ENCODE measurements at places on chromosomes 1 and 21.

DNA sequence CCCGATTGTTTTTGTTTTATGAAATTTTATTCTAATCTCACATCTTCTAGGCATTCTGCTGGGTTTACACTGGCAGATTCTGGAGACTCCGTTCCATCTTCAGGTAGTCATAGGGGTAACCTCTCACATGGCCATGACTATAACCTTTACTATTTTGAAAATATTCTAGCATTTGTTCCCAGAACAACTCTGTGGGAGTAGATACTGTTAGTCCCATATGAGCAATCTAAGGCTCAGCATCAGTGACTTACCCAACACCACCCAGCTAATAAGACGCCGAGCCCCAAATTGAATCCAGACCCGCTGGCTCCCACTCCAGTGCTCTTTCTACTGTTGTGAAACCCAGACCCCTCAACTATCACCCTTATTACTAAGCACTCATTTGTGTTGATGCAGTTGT is 9.8 kb downstream of the ADAMTS4 start:
- DNase-seq = no peak

- DNase-seq = no peak
Observed at GRCh38 chr1:52738893-52739292, 12.6 kb downstream of the ZYG11B start.

GRCh38 chr1:227846265-227846858 is 30.9 kb downstream of the PRSS38 start:
- no peak for DNase-seq

DNA sequence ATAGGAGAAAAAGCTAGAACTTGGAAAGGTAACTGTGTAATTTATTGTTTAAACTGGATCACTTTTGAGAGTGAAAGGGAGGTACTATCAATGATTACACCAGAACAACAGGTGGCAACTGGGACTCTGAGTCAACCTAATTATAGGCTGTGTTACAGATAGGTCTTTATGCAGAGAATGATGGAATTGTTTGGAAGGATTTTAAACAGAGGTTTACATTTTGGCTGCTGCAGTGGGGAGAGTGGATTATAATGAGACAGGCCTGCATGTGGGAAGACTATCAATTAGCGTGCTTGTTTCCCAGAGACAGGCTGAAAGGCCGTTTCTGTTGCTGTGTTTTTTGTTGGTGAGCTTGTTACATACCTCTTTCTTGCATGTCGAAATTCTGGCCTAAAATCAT is 432.9 kb downstream of the PLA2G4A start:
- DNase-seq = no peak

GRCh38 chr1:17635811-17636210 is 96.3 kb downstream of the ARHGEF10L start:
- no peak for DNase-seq

DNA sequence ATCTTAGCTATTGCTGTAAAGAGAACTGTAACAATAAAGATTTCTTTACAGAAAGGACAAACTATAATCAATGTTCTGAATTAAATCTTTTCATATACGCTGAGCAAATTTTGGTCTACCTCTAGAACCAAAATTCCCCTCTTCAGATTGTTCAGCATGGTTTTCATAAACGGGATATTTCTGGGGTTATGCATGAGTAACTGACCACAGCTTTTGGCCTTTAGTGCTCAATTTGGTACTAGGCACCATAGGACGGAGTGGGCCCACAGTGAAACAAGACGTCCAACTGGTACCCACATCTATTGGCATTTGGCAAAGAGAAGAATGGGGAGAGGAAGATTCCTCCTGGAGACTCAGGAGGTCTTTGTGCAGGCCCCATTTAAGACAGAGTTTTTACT is 184.5 kb downstream of the TGFBR3 start:
- no peak for DNase-seq

DNA sequence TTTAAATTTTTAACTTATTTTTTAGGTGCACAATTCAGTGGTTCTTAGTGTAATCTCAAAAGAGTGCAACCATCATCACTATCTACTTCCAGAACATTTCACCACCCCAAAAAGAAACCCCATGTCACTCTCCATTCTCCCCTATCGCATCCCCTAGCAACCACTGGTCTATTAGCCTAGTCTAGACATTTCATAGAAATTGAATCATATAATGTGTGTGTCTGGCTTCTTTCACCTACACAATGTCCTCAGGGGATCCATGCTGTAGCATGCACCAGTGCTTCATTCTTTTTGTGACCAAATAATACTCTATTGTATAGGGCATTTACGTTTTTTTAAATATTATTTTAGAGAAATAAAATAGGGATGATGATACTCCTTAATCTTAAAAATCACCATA is 64.7 kb downstream of the JAK1 start:
- DNase-seq = no peak

DNA sequence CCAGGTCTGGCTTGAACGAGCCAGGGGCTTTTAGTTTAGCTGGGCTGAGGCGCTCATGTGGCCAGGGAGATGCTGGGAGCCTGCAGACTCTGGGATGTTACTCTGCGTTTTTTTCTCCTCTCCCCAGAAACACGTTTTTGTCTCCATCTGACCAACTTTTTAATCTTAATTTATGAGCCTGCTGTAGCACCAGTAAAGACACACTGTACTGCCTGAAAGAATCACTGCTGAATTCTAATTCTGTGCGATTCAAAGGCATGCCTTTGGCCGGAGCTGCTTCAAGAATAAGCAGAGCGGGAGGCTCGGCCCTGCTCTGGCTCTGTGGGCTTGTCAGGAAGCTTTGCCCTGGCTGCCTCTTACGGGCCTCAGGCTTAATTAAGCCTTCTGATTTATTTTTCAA is 129.5 kb downstream of the CAMTA1 start:
- DNase-seq = no peak

DNA sequence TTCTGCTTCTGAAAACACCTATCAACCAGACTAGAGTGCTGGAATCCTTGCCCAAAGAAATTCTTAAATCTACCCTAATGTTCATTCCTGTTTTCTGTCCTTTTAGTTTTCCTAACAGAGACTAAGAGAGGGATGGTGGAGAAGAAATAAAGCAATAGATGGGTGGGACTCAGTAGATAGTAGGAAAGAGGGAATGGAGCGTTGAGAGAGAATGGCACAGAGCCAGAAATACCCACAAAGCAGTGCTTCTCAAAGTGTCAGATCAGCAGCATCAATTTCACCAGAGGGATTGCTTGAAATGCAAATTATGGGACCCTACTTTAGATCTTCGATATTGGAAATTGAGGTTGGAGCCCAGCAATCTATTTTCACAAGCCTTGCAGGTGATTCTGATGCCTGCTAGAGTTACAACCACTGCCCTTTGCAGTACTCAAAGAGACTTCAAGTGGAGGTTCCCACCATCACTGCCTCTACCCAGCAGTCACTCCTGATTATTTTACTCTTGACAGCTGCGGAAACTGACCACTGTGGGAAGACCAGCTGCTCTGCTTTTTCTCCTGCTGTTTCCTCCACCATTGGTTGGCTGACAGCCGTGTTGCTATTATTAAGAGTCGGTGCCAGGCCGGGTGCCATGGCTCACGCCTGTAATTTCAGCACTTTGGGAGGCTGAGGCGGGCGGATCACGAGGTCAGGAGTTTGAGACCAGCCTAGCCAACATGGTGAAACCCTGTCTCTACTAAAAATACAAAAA is 11.4 kb upstream of the PRPF3 start:
- no peak for DNase-seq

DNA sequence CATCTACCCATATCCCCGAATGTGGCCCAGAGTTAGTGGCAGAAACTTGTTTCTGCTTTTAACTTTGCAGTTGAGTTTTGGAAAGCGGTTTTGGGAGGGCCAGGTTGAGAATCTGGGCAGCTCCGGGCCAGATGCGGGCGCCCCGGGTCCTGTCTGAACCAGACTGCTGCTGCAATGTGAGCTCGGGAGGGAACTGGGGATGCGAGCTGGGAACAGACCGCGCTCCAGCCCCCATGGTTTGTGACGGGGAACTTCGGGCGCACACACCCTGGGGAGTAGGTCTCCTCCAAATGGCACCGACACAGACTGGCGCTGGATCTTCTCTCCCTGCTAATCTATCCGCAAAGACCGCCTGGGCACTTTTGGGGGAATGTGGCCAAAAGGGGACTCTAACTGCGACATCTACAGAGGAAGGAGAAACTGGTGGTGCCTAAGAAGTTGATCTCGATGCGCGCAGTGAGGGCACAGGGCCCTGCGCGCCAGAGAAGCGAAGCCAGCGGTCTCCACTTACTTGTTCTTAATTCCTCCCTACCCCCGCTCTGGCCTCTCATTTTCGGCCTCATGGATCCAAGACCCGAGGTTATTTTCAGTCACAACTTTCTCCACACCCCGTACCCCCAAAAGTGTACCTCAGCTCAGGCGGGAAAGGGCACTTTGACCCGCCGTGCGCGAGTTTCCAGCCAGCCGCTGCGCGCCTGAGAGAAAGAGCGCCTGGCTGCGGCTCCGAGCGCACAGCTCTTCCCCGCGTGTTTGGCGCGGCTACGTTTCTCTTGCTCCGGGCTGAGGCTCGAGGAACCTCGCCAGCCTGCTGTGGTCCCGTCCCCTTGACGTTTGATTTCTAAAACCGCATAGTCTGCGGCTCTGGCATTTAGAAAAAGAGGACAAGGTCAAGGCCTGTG is 411.0 kb upstream of the ESRRG start:
- no peak for DNase-seq

DNA sequence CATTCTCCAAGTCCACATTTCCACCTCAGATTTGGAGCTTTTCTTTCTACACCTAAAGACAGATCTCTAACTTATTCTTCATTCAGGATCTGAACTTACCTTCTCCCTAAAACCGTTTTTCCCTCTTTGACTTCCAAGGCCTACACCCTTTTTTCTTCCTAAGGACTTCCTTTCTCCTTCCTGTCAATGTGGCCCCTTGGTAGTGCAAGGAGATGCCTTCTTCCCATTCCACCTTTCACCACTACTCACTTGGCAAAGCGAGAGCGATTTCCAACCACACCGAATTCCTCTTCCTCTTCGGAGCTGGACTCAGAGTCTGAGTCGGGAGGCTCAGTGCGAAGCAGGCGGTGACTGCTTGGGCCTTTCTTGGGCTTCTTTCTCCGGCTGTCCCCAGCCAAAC is 1.3 kb downstream of the EFCAB14 start:
- no peak for DNase-seq

- no peak for DNase-seq
Observed at GRCh38 chr1:174837386-174837785, 162.4 kb upstream of the CACYBP start.

DNA sequence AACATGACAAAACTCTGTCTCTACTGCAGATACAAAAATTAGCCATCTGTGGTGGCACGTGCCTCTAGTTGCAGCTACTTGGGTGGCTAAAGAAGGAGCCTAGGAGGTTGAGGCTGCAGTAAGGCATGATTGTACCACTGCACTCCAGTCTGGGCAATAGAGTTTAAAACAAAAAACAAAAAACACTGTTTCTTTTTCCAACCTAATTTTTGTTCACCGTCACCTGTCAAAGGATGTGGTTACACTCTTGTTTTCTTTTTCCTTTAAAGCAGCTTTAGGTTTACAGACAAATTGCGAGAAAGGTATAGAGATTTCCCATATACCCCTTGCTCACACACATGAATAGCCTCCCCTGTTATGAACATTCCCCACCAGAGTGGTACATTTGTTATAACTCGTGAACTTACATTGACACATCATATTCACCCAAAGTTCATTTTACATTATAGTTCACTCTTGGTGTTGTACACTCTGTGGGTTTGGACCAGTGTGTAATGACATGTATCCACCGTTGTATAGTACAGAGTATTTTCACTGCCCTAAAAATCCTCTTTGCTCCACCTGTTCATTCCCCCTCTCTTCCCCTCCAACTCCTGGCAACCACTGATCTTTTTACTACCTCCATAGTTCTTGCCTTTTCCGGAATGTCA is 26.2 kb downstream of the SMG7 start:
- no peak for DNase-seq

DNA sequence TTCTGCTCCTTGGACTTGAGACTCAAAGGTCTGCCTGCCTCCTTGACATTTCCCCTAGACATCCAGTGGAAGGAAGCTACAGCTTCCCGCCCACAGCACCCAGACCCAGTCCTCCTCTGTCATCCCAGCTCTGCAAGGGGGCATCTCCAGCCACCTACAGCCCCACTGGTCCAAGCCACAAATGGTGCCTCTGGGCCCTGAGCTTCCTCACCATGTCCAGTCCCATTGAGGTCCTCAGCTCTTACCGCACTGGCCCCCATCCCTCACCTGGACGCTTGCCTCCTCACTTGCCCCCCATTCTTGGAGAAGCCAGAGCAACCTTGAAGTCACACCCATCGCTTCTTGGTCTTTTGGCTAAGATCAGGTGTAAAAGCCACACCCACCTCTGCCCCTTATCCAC is 13.2 kb downstream of the PODN start:
- no peak for DNase-seq

GRCh38 chr1:208204779-208205178 is 39.4 kb downstream of the PLXNA2 start:
- no peak for DNase-seq

- DNase-seq = no peak
Observed at GRCh38 chr1:54070171-54070837, 16.9 kb downstream of the TCEANC2 start.

DNA sequence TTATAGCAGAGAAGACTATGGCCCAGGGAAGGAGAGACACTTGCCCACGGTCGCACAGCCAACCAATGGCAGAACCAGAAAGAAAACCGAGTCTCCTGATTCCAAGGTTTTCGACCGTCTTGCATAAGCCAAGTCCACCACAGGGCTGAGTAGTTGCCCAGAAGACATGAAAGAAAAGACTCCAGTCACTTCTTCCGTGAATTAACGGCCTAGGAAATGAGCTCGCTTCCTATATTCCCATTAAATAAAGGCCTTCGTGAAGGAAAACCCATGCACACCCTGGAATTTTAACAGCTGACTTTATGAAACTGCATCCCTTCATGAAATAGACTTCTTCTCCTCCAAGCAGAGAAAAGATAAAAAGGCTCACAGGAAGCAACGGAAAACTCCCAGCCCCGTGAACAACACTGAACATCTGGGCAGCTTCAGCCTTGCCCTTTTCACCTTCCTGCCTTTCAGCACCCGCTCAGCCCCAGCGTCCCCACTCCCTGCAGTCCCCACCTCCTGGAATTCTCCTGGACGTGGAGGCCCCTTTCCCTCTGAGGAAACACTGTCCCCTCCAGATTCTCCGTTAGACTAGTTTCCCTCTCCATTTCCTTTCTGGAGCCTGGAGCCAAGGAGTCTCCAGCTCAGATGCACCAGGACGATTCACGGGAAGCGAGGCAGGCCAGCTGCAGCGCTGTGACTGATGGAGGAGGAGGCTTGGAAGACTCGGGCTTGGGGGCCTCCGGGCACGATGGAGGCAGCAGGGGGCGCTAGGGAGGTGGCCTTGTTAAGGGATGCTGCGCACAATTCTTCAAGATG is 2.7 kb upstream of the MYOC start:
- peak; percentile 74 for DNase-seq

DNA sequence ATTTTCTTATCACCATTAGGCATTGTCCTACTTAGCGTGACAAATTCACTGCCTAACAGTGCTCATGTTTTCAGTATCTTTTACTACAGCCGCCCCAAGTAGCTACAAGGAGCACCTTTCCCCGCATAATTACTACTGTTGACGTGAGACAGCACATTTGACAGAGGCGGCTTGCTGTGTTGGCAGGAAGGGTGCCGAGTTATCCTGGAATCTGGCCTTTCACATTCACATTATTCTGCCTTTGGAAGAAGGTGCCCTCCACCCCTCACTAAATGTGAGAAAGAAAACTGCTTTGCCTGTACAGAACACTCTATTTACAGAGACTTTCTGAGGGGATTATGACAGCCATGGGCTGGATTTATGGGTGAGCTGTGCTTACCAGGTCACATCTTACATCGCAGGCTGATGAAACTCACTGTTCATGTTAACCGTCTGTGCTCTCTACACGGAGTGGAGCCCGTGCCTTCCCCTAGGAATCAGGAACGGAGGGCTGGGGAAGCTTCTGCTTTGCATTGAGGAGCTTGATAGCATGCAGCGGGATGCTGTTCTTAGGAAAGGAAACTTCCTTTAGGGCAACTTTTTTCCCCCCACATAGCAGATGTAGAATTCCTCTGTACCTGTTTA is 148.0 kb upstream of the ZRANB2 start:
- DNase-seq = no peak
